ENCODE measurements at places on chromosomes 7 and 10.
A peak's percentile ranks its signal among the peaks of the same experiment; 100 is the strongest.

- DNase-seq = no peak
These were observed 306.4 kb downstream of the PAXIP1 start for GRCh38 chr7:154696556-154696955.

GRCh38 chr7:146636581-146636980 lies 520.0 kb downstream of the CNTNAP2 start:
- DNase-seq = no peak

- DNase-seq = no peak
These were observed 234.0 kb upstream of the PITRM1 start for GRCh38 chr10:3406556-3406955.

DNA sequence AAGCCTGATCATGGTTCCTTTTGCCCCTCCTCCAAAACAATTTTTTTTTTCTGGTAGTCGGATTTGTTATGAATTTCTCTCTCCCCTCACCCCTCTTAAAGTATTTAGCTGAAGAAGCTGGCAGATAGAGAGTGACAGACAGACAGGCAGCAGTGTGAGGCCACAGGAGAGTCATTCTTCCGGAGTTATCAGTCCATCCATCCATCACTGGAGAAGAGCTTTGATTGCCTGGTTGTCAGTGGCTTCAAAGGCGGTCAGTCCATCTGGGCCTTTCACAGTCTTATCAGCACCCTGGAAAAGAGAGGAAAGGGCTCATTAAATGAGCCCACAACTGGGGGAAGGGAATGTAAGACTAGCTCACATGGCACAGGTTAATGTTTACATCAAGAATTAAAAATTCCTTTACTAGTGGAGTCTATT lies 47.4 kb downstream of the MTPN start:
- DNase-seq = peak; percentile 92

GRCh38 chr7:83492802-83493201 lies 156.1 kb downstream of the SEMA3E start:
- no peak for DNase-seq

- DNase-seq = no peak
These were observed 290.6 kb upstream of the GHITM start for GRCh38 chr10:83848677-83849076.

- no peak for DNase-seq
These were observed 65.0 kb downstream of the DNAJB6 start for GRCh38 chr7:157401567-157402387.

DNA sequence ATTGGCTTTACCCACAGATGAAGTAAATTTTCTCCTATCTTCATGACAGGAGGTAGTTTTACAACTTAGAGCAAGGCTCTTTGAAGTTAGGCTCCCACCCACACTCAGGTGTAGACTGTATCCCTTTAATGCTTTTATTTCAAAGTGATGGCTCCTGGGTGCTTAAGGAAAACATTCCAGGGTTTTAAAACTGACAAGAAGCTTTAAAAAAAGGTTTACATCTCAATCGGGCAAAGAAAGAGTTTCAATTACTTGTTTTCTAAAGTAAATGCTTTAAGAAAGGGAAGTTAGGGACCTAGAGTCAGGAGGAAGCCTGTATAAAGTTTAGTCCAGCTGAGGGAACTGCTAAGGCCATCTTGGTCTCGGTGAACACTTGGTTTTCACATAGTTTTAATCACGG lies 1153.8 kb upstream of the C7orf33 start:
- DNase-seq = no peak

DNA sequence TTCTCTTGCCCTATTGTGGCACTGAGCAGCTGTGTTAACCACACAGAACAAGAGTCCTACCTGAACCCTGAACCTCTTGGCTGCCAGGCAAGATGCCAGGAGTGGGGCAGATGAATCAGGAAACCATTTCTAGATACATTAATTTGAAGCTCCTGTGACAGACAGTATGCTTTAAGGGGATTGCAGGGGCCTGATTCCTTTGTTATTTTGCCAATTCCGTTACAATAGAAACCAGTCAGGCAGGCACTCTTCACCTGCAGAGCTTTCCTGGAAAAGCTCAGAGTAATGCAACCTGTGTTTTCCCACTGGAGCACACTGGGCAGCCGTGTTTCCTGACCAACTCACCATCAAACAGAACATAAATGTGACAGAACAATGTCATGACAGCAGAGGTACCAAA lies 233.1 kb downstream of the BMPER start:
- DNase-seq = no peak

DNA sequence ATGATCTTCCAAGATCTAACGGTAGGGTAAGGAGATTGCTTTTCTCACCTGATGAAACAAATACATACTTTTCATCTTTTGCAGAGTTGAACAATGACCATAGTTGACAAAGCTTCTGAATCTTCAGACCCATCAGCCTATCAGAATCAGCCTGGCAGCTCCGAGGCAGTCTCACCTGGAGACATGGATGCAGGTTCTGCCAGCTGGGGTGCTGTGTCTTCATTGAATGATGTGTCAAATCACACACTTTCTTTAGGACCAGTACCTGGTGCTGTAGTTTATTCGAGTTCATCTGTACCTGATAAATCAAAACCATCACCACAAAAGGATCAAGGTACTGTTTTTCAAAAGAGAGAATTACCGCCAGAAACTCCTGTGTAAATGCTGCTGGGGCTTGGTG lies 79.9 kb downstream of the ANKRD61 start:
- DNase-seq = no peak

- no peak for DNase-seq
These were observed 38.0 kb downstream of the FAM149B1 start for GRCh38 chr10:73205890-73206289.

DNA sequence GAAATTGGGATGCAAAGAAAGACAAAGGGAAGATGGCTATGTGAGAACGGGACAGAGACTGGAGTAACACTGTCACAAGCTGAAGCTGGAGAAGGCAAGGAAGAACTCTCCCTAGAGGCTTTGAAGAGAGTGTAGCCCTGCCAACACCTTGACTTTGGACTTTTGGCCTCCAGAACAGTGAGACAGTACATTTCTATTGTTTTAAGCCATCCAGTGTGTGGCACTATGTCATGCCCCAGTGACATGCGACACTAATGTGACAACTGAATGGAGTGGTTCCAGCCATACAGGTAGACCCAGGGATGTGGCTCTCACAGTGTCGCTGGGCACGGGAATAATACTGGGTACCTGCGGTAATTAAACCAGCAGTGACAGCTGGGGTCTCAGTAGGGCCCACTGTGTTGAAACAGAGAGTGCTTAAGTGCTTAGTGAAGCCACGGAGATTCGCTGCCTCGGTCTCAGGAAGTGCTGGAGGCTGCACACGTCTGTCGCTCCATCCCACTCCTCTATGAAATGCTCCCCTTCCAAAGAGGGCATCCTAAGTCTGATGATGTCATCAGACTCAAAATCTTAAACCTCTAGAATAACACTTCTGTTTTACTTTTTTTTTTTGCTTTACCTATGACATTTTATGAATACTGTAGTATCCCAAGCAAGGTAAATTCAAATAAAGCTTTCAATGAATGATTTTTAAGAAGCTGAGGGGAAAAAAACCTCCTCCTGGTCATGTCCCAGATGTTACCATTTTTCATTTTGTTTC lies 154.6 kb upstream of the RHEB start:
- peak; percentile 18 for DNase-seq

GRCh38 chr7:132495936-132496335 lies 80.3 kb downstream of the PLXNA4 start:
- no peak for DNase-seq

DNA sequence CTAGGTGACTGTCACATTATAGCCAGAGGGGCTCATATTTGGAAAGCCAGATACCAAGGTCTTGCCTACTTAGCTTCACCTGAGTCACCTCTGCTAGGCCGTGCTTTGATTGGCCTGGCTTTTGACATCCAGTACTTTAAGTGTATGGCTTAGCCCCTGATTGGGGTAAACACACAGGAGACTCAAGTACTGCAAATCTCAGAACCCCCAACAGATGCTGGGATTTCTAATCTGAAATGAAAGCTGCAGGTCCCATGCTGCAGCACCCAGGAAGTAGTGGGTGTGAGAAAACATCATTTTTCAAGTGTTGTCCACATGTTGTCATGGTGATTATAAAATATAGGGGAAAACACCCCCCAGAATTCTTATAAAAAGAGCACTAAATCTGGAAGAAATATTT lies 76.2 kb downstream of the WIPF3 start:
- no peak for DNase-seq

GRCh38 chr10:62903828-62904227 lies 87.7 kb upstream of the EGR2 start:
- no peak for DNase-seq

DNA sequence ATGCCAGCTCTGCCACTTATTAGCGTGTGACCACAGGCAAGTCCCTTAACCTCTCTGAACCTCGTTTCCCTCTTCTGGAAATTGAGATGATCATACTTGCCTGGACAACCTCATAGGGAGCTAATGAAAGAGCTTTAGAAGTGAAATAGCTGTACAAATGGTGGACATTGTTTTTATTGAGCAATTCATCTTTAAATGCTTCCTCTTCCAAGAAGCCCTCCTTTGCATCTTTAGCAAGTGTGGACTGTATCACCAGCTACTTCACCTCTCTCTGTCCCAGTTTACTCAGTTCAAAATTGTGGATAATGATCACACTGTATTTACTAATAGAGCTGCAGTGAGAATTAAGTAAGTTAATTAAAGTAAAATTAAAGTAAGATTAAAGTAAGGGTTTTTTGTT lies 61.7 kb downstream of the CDH23 start:
- no peak for DNase-seq

DNA sequence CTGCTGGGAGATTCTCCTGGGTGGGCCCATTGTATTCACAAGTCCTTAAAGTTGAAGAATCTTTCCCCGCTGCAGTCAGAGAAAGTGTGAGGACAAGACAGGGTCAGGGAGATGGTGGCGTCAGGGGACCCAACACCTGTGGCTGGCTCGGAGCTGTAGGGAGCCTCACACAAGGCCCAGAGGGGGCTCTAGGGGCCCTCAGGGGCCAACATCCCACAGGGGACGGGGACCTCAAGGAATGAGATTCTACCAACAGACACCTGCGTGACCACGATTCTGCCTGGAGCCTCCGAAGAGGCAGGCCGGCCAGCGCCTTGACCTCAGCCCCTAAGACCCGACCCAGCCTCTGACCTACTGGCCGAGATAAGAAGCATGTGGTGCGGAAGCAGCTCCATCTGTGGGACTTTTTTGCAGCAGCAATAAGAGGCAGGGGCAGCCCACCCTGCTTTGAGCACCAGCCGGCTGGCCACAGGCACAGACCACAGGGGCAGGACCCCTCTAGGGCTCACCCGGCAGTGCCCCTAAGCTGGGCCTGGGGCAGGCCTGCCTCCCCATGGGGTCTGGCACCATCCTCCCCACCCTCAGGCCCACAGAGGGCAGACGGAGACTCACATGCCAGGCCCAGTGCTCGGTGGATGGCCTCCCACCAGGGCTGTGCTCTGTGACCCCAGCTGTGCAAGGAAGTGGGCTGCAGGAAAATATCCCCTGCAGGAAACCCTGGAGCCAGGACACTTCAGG lies 13.2 kb downstream of the RASGEF1A start:
- no peak for DNase-seq

- no peak for DNase-seq
These were observed 101.2 kb downstream of the NRP1 start for GRCh38 chr10:33233221-33233620.

GRCh38 chr10:98340261-98340939 lies 72.4 kb upstream of the LOXL4 start:
- no peak for DNase-seq

- no peak for DNase-seq
These were observed 63.4 kb downstream of the DIP2C start for GRCh38 chr10:625751-626711.

DNA sequence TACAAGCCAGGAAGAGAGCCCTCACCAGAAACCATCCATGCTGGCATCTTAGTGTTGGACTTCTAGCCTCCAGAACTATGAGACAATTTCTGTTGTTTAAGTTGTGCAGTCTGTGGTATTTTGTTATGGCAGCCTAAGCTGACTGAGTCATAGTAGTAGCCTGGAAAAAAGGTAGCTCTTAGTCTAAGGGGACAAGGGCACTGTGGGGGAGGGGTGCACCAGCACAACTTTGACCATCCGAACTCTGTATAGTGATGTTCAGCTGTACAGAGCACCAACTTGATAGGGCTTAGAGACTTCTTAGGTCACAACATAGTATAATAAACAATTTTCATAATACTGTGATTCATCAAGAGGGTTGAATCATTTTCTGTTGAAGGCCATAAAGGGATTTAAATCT lies 14.3 kb downstream of the EIF4EBP2 start:
- no peak for DNase-seq

DNA sequence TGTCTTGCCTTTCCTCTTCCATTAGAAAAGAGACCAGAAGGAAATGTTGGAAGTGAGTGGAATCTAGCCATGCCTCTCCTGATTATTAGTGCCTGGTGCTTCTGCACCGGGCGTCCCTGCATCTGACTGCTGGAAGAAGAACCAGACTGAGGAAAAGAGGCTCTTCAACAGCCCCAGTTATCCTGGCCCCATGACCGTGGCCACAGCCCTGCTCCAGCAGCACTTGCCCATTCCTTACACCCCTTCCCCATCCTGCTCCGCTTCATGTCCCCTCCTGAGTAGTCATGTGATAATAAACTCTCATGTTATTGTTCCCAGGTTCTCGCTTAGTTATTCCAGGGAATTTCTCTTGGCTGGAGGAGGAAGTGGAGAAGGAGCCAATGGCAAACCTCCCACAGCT lies 4.2 kb downstream of the TMEM176A start:
- DNase-seq = no peak

DNA sequence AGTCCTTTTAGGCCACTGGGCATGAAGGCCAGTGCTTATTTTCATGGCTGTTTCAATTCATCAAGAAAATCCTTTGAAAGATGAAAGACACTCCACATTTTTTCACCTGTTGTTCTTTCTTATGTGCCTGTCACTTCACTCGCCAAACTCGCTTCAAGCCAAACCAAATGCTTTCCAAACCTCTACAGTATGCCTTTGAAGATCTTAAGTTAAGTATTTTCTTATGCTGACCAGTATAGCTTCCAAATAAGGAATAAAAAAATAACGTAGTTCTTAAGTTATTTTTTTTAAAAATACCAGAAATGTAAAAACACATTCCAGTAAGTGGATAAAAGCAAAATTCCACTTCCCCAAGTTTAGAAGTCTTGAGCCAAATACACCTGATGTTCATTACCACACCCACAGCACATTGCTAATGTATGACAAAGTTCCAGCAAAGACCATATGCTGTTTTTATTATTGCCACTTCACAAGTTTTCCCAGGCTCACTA lies 186.1 kb downstream of the MTERF1 start:
- no peak for DNase-seq

DNA sequence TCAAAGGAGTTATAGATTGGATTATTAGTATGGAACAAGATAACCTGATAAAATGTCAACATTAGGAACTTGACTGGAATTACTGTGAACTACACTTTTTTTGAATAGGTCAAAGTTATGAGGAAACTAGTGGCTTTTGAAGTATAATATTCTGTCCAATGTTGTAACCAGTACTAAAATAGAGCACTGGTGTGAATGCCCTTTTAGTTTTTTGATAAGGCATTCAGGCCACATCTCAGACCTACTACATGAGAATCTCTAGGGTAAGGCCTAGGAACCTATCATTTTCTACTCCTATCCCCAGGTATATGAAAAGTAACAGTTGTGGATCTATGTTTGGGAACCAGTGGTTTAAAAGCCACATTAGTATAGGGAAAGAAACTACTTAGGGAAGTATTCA lies 16.4 kb downstream of the KMT2E start:
- no peak for DNase-seq

Measured in islet precursor cell (in vitro differentiated cells).